Fibroblast of the conjunctiva (primary cell): ENCODE measurements at places on chromosomes 1 and 21.

DNA sequence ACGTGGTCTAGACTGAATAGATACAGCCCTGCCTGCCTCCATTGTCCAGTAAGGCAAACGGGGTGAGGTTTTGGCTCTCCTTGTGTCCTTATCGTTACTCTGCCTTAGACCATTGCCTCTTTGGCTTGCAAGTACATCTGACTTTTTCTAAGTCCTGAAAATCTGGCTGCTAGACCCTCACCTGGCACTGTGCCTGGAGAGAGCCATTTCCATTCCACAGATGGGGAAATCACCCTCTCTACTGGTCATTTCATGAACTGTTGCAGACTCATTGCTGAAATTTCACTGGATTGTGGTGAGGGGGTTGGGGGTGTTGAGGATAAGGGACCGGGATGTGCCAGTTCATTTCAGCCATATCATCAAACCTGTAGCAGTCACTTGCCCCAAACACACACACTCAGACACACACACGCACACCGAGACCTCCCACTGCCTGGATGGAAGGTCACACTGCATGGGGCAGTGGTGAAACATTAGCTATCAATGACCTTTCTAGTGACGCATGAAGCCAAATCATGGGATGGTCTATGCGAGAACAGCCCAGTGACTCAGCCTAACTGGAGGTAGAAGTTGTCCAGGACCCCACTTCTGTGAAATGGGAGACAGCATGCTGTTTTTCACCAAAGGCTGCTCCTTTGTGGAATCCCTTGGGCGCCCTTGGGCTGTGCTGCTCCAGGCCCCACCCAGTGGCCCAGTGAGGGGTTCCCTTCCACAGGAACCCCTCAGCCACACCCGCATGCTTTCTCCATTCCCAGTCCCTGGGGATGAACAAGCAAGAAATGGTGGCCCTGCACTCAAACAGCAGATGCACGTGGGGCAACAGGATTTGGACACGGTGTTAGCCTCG, 34.9 kb upstream of the VASH2 start:
- peak; percentile 26 for DNase-seq

GRCh38 chr1:221263831-221264767, 384.9 kb downstream of the HLX start:
- DNase-seq = peak; percentile 92

DNA sequence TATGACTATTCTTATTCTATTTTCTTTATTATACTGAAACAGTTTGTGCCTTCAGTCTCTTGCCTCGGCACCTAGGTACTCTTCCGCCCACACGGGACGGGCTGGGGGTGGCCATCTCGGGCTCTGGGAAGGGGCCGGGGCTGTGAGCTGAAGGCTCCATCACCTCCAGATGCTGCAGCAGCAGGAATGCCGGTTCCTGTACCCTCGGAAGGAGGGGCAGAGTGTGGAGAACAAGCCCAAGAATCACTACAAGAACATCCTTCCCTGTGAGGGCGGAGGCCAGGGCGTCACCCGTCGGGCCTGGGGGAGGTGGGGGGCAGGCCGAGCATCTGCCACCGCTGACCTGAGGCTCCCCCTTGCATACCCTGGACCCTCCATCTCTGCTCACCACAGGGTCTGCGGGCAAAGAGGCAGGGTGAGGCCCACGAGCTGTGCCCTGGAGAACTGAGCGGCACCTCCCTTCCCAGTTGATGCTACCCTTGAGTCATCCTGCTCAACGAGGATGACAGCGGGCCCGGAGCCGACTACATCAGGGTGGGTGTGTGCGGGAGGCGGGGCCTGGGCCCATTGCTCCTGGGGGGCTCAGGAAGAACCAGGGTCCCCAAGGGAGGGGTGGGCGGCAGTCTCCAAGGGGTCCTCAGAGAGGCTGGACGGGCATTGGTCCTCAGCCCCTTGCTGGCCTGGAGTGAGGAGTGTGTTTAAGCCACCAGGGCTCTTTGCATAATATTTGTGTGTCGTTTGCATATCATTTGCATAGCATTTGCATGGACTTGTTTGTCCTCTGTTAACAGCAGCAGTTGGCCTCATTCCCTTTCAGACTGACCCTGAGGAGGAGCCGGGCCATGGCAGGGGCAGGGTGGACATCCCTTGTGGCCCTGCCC, 7.5 kb downstream of the RNF223 start:
- no peak for DNase-seq

GRCh38 chr21:30395731-30396130, at the start of gene KRTAP13-1:
KRTAP13-1 (plus strand) TSS chr21:30396031; CDS start chr21:30396087, 56 bp downstream.
- DNase-seq = no peak

DNA sequence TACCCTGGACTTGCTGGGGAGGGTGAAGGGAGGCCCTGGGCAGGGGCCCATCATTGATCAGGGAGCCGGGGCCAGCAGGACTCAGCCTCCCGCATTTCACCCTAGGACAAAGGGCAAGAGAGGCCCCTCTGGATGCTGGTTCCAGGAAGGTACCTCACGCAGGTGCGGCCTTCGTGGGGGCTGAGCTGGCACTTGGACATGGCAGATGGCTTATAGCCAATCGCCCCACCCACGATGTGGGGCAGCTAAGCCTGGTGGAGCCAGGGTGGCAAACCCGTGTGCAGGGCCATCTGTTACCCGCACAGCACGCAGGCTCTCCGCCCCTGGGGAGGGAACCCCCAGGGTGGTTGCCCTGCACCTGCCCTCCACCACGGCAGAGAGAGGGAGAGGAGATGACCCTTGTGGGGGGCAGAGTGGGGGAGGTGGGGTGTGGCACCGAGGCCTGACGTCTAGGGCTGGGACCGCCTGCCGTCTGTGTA, 2.5 kb downstream of the TFF3 start:
- DNase-seq = no peak

DNA sequence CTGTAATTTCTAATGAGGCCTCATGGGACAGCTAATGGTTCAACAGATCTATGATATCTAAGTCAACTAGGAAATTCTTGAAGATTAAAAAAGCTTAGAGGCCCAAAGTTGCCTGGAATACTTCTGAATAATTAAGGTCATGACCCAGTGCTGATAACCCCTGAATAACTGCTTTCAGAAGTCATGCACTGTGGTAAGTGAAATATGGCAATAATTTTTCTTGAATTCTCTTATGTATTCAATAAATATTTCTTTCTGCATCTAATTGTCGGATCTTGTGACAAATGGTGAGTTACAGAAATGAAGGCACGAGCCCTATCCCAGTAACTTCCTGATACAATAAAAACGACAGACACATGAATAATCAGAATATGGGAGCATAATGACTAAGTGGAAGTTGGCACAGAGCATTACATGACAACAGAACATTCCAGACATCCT, 219.3 kb upstream of the GREM2 start:
- DNase-seq = peak; percentile 2

- DNase-seq = no peak
These were observed 74.1 kb downstream of the VCAM1 start for GRCh38 chr1:100793659-100794058.

- no peak for DNase-seq
These were observed 33.3 kb upstream of the BECN2 start for GRCh38 chr1:241924080-241924808.

DNA sequence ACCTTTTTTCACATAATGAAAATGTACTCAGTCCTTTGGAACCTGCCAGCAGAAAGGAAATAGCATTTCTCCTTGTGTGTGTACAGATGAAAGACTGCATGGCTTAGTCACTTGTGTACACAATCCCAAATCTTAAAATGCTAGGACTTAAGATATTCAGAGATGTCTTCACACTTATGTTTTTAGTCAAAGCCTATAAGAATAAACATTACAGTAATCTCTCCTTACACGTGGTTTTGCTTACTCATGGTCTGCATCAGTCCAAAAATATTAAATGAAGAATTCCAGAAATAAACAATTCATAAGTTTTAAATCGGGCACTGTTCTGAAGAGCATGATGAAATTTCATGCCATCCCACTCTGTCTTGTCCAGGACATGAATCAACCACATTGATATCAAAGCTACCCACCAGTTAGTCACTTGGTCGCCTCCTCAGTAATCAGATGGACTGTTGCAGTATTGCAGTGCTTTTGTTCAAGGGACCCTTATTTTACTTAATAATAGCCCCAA, 75.7 kb upstream of the RRP15 start:
- DNase-seq = peak; percentile 72

GRCh38 chr1:162070825-162071224, 1.3 kb downstream of the NOS1AP start:
- DNase-seq = no peak
